ENCODE measurements at places on chromosomes 1 and 21.

GRCh38 chr1:923991-924655 lies 400 bp downstream of the SAMD11 start:
- no peak for DNase-seq

DNA sequence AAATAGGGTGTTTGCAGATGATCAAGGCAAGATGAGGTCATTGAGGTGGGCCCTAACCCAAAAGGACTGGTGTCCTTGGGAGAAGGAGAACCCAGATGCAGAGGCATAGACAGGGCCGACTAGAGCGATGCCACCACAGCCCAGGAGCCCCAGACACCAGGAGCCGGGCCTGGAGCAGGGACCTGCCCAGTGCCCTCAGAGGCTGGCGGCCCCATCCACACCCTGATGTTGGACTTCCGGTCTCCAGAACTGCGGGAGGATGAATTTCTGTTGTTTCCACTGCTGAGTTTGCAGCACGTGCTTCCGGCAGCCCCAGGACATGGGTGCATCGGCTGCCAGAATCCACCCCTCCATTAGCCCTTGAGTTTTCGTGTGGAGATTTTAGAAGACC lies 7.2 kb upstream of the ACTRT2 start:
- no peak for DNase-seq

DNA sequence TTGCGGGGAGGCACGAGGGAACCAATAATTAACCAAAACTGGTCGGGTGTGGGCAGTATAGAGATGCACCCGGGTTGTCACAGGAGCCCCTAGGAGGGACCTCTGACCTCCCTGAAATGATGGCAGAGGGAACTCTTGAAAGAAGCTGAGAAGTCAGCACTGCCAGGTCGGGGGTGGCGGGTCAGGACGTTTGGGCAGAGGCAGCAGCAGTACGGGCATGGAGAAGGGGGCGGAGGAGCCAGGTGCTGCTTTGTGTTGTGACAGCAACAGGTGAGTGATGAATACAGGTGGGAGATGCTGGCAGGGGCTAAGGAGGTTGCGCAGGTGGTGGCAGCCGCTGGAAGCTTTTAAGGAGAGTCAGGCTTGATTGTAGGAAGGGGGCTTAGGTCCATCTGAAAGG lies 11.7 kb downstream of the TNFRSF1B start:
- no peak for DNase-seq

DNA sequence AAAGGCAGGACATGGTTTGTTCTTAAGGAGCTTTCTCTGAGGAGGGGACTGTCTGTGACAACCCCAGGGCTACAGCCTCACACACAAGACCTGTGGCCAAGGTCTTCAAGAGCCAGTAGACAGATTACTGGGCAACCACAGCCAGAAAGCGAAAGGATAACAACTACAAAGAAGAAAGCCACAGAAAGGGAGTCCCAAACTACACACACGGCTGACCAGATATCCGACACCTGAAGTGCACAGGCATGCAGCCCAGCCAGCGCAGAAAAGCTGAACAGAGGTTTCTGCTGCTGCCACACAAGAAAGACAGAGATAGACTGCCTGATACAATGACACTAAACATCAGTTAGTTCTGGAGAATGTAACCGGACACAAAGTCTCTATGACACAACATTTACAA lies 21.4 kb upstream of the NADK start:
- DNase-seq = no peak

GRCh38 chr1:159091607-159092031 lies 15.1 kb upstream of the AIM2 start:
- no peak for DNase-seq

DNA sequence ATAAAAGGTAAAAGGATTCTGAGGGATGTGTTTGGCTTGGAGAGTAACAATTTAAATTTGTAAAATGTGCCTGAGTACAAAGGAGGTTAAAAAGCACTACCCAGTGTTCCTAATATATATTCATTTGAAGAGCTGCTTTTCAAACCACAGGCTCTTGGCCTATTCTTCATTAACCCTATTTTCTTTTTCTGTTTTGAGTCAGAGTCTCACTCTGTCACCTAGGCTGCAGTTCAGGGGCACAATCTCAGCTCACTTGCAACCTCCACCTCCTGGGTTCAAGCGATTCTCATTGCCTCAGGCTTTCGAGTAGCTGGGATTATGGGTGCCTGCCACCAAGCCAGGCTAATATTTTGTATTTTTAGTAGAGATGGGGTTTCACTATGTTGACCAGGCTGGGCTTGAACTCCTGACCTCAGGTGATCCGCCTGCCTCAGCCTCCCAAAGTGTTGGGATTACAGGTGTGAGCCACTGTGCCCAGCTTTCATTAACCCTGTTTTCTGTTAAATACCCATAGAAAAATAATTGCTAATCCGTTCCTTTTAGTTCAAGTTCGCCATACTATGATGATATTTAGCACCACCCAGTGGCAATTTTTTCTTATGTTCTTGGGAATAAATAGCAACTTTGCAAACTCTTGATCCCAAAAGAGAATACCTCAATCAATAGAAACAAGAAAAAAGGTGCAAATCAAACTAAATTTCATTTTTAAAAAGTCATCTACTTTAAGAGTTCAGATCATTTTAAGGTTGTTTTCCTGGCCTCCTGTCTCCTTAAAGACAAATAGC lies 30.5 kb downstream of the ZBTB8OS start:
- no peak for DNase-seq

DNA sequence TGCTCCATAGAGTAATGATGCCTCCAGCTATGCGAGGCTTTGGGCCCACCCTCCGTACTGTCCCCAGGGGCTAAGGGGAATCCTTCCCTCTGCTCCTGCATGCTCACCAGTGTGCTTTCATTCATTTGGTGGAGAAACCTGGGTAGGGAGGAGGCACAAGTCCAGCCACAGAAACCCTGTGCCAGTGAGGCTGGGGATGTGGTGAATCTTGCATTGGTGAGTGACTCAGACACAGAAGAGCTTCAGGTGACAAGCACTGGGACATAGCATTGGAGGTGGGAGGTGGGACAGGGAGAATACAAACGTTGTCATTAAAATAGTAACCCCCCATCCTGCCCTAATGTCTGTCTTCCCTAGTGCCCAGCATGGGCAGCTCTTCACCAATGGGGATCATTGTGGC lies 5.2 kb downstream of the FCGR2A start:
- DNase-seq = no peak

GRCh38 chr1:66360285-66360724 lies 173.6 kb upstream of the SGIP1 start:
- no peak for DNase-seq

GRCh38 chr1:214861615-214862014 lies 220.9 kb upstream of the KCNK2 start:
- no peak for DNase-seq

DNA sequence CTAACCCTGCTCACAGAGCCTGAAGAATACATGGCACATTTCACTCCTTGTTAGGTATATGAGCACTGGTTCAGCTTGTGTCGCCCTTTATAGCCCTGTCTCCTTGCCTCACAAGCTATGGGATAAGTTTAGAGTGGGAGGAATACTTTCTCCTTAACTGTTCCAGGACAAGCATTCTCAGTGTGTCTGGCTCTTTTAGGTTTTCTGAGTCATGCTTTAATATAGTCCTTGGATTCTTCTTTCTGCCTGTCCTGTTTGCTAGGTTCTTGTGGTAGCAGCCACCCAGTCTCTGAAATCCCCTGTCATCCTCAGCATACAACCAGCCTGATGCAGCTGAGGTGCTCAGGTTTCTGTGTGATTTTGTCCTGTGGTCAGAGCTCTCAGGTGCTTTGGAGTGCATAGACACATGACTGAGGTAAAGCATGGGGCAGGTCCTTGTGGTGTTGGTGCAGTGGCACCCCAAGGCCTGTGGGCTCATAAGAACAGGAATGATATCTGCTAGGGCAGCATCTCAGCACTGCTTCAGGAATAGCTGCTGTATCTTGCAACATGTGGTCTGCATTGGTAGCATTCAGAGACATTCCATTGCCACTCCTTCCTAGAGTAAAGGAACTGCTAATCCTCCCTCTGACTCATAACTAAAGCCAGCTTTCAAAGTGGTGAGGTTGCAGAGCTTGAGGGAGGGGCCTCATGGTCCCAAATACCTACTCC lies 14.2 kb upstream of the CASQ2 start:
- DNase-seq = peak; percentile 18

DNA sequence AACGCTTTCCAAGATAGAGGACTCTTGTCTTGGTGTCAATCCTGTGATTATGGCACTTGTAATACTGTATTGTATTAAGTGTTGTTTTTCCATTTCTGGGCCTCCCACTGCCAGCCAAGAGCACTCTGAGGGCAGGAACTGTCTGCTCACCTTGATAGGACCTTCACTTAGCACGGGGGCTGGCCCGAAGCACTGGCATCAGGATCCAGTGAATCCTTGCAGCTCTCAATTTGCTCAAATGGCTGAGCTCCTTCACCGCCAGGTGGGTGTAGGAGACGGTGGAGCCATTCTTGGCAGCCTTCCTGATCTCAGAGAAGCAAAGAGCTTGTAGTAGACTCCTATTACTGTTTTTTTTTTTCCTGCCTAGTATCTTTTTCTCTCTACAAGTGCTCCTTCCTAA lies 17.7 kb downstream of the MECR start:
- DNase-seq = no peak

- no peak for DNase-seq
Observed at GRCh38 chr1:101130673-101131072, 105.1 kb upstream of the DPH5 start.

DNA sequence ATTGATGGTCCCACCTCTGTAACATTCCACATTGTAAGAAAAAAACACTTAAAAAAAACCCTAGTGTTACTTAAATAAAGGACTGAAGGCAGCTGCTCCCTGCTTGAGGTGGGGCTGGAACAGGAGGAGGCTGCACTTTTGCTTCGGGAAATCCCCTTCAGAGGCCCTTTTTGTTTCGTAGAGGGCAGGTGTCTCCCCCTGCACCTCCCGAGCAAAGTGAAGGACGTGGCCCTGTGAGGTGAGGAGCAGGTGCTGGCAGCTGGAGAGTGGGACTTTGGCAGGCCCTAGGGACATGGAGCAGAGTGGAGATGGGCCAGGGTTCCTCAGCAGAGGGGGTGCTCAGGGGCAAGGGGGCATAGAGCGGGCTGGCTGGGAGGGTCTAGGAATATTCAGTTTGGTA lies 33.4 kb upstream of the WNT4 start:
- no peak for DNase-seq

DNA sequence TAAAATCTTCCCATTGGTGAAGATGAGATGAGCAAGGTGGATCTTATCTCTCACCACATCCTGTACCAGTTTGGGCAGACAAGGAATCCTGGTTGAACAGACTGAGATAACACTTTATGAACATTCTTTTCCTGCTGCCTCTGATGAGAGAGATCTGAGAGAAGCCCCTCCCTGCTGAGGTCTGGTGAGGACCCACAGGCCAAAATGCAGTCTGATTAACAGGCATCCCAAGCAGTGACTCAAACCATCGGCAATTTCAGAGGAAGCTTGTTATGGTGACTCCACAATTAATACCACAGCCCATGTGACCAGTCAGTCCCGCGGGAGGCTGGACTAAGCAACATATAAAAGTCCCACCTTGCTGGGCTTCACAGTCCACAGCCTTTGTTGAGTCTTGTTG lies at the start of gene PRR9:
TSS of gene PRR9 (plus strand) at position 373 of the 400 bp plus-strand sequence. CDS start 561 bp downstream, outside the sequence.
- DNase-seq = no peak

- DNase-seq = no peak
Observed at GRCh38 chr1:237043846-237044636, 2.1 kb downstream of the RYR2 start.

GRCh38 chr1:17665950-17666720 lies 89.0 kb upstream of the ACTL8 start:
- no peak for DNase-seq

DNA sequence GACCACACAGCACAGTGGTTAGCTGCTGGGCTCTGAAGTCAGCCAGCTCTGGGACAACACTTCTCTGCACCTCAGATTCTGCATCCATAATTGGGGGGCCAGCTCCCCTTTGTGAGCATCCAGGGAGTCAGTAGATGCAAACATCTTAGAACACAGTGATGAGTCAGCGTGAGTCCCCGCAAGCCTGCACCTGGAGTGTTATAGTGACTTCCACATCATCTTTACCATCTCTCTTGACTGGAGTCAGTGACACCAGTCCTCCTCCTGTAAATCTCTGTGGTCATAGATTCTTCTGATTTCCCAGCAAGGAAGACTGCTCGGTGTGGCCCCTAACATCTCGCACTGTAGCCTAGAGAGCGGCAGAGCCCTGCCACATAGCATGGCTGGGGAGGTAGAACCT lies 13.9 kb upstream of the EDN2 start:
- DNase-seq = no peak
